ENCODE measurements at places on chromosomes 4 and X.

GRCh38 chr4:128303986-128304385 lies 16.4 kb upstream of the PGRMC2 start:
- no peak for DNase-seq

DNA sequence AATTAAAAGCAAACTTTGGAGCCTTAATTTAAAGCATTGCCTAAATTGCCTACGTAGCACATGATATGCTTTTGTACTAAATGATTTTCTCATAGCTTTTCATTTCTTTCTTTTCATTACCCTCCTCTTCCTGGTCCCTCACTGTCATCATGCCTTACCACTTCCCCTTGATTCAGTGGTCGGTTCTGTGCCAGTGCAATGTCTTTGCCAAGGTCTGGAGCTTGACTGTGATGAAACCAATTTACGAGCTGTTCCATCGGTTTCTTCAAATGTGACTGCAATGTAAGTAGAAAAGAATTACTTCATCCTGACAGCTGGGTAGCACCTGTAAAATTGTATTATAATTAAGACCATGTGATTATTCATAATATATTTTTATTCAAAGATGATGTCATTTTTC lies 72.5 kb downstream of the C4orf46 start:
- DNase-seq: no peak

GRCh38 chrX:155259752-155260151 lies 4.5 kb downstream of the RAB39B start:
- no peak for DNase-seq

GRCh38 chr4:94758700-94759399 lies 1.1 kb downstream of the BMPR1B start:
- no peak for DNase-seq

DNA sequence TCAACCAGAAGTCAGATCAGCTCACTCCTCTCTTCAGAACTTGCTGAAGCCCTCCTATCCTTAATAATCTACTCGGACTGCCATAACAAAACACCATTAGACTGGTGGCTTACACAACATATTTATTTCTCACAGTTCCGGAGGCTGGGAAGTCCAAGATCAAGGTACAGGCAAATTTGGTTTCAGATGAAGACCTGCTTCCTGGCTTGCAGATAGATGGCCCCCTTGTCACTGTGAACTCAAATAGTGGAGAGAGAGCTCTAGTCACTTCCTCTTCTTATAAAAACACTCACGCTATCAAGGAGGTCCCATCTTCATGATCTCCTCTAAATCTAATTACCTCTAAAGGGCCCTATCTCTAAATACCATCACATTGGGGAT lies 125.1 kb downstream of the CAMK2D start:
- no peak for DNase-seq

DNA sequence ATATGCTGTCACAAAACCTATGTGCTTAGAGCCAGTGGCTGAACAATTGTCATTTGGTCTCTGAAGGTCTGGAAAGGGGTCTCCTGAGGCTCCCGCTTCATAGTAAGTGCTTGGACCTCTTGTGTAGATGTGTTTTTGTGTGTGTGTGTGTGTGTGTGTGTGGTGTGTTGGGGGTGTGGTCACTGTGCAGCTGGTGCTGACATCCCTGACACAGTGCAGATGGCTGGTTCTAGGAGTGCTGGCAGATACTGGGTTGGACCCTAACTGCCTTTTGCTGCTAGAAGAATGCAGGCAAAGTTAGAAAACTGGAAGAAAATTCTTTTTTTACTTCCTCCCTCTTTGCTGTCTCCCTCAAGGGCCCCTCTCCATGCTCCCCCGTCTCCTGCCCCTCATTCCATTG lies 1872.6 kb downstream of the ARAP2 start:
- DNase-seq: no peak

- DNase-seq: no peak
Measured at GRCh38 chrX:84153538-84153937, 34.5 kb downstream of the RPS6KA6 start.

- no peak for DNase-seq
Measured at GRCh38 chr4:8278421-8279287, 9.1 kb downstream of the HTRA3 start.

GRCh38 chr4:130922955-130923354 lies 1827.0 kb downstream of the C4orf33 start:
- DNase-seq: no peak

- no peak for DNase-seq
Measured at GRCh38 chr4:168527560-168527959, 30.7 kb downstream of the PALLD start.

GRCh38 chrX:67636532-67636931 lies 92.7 kb downstream of the AR start:
- no peak for DNase-seq

DNA sequence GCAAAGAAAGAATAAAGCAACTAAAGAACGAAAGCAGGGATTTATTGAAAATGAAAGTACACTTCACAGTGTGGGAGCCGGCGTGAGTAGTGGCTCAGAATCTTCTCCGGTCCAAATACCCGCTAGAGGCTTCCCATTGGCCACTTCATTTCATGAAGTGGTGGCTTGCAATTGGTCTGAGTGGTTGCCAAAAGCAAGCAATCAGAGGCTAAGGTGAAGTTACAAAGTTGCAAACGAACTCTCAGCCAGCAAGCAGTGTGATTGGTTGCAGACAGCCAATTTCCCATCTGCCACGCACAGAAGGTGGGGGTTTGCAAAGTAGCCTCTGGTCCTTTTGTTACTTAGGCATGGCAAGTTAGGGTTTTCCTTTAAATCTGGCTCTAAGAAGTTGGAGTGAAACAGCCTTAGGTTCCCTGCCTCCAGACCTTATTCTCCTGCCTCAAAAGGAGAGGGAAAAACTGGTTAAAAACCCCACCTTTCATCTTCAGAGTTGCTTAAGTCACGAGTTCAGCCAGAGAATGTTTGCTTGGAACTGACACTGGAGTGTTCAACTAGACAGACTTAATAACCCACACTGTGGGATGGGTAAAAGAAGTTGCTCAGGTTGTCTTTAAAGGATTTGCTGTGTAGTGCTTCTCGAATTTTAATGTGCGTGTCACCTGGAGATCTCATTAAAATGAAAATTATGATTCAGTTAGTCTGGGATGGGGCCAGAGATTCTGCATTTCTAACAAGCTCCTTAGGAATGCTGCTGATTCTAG lies 6.9 kb upstream of the CLOCK start:
- no peak for DNase-seq

- no peak for DNase-seq
Measured at GRCh38 chrX:110420771-110421499, 62.3 kb downstream of the RTL9 start.
